ENCODE measurements at places on chromosomes 2 and 18.

DNA sequence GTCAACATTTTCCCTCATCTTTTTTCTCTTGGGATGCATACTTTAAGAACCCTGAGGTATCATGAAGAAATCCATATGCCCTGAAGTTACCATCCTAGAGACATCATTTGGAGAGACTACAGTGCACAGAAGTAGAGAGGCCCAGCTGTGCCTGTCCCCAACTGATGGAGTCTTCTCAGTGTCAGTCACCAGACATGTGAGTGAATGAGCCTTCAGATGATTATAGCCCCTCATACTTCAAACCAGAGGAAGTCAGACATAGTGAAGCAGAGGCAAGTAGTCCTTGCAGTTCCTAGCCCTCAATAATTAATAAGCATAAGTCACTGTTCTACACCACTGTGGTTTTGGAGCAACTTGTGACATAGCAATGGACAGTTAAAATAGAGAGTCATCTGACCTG, 194.4 kb upstream of the ITGA4 start:
- no peak for DNase-seq

DNA sequence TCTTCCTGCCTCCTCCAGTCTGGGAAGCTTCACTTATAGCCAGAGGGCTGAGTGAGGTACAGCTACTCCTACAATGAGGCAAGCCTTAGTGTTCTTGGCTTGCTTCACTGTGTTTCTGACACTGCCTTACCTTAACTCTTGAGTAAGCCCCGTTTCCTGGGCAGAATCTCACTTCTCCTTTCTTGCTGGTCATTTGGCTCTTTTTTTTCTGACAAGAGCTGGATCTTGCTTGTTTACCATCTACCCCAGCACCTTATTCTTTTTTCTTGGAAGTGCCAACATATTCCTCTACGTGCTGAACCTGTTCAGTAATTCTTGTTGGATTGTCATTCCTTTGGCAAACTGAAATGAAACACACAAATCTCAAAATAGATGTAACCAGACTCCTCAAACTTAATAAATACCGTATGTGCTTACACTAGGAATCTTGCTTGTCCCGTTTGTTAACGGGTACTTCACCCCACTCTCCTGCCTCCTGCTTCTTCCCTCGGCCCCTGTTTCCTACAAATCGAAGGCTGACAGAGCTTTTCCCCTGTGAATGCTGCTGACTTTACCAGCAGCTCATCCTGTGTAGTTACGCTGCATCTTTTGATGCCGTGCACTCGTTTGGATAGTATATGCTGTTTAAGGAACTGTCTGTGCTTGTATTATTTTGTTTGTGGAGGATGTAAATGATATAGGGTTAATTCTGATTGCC, 132.2 kb downstream of the FMNL2 start:
- DNase-seq = no peak

DNA sequence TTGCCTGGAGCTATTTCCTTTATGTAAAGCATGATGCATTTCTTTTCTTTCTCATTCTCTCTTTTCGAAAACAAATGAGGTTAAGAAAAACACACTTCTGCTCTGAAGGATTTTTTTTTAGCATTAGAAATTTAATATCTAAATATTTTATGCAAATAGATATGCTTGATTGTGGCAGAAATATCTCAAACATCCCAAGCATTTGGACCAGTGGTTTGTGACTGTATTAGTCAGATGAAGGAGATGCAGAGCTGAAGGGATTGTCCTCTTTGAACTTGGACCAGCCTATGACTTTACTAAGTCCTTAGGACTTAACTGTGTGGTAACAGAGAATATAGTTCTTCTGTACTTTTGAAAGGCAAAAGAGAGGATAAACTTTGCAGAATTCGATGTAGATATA, 335.9 kb upstream of the NT5C1B start:
- peak; percentile 84 for DNase-seq

GRCh38 chr2:74893332-74893731, 59.4 kb downstream of the HK2 start:
- DNase-seq = peak; percentile 35

GRCh38 chr2:235238537-235238936, 255.3 kb upstream of the AGAP1 start:
- peak; percentile 69 for DNase-seq

- no peak for DNase-seq
Observed at GRCh38 chr2:127389778-127390435, 2.1 kb upstream of the MAP3K2 start.

DNA sequence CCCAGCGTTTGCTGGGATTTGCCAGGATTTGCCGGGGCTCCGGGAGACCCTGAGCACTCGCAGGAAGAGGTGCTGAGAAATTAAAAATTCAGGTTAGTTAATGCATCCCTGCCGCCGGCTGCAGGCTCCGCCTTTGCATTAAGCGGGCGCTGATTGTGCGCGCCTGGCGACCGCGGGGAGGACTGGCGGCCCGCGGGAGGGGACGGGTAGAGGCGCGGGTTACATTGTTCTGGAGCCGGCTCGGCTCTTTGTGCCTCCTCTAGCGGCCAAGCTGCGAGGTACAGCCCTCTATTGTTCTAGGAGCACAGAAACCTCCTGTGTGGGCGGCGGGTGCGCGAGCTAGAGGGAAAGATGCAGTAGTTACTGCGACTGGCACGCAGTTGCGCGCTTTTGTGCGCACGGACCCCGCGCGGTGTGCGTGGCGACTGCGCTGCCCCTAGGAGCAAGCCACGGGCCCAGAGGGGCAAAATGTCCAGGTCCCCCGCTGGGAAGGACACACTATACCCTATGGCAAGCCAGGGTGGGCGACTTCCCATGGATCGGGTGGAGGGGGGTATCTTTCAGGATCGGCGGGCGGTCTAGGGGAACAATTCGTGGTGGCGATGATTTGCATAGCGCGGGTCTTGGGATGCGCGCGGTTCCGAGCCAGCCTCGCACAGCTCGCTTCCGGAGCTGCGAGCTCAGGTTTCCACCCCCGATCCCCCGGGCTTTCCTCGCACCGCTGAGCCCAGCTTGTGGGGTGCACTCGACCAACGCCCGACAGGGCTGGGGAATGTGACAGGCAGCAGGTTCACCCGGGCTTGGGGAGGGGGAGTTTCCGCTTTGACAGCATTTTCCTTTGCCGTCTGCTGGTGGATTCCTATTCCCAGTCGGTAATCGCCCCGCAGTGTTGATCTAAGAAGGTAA, 2.8 kb downstream of the ONECUT2 start:
- DNase-seq = peak; percentile 62

DNA sequence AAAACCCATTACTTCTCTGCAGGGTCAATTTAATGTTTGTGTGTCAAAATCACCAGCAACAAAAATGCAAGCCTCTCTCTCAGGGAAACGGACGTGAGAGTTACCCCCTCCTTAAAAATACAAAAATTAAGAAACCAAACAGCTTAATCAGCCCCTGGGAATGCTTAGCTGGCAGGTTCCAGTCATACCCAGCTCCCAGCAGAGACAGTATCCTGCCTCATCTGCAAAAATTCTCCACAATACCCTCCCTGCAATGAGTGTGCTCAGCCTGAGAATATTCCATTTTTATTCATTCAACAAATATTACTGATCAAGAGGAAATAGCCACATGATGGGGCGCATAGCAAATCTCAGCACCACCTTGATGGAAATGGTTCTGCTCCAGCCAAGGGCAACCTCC, 36.3 kb downstream of the ST8SIA5 start:
- DNase-seq = no peak

DNA sequence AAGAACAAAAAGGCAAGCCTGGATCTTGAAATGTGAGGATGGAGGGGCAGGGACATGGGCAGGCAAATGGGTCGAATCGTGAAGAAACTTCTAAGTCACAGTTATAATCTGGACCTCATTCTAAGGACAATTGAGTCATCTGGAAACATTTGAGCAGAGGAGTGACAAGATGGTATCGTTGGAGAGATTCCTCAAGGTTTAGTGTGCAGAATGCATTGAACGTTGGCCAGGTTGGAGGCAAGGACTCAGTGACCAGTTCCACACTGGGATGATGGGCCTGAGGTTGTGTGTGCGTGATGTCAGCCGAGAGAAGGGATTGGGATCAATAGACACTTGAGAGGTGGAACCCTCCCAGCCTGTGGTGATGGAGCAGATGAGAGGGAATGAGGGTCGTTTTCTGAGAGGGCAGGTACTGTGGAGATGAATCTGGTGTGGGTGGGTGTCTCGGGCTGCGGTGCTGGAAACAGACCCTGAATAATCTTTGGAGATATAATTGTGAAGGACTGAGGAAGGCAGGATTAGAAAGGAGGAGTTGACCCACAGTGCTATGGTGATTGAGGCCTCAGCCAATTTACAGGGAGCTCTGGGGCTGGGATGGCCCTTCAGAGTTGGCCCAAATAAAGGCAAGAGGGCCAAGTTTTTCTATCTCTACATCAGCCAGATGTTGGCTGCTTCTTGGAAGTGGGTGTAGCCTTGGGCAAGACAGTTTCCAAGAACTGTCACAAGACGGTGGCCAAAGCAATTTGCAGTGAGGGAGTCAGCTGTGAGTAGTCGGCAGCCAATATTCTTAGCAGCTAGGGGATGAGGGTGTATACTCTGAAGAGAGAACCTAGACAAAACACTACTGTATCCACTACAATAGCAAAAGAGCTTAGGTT, 5.8 kb upstream of the ZNF532 start:
- no peak for DNase-seq

- DNase-seq = no peak
Observed at GRCh38 chr2:229642371-229642770, 72.0 kb downstream of the DNER start.

DNA sequence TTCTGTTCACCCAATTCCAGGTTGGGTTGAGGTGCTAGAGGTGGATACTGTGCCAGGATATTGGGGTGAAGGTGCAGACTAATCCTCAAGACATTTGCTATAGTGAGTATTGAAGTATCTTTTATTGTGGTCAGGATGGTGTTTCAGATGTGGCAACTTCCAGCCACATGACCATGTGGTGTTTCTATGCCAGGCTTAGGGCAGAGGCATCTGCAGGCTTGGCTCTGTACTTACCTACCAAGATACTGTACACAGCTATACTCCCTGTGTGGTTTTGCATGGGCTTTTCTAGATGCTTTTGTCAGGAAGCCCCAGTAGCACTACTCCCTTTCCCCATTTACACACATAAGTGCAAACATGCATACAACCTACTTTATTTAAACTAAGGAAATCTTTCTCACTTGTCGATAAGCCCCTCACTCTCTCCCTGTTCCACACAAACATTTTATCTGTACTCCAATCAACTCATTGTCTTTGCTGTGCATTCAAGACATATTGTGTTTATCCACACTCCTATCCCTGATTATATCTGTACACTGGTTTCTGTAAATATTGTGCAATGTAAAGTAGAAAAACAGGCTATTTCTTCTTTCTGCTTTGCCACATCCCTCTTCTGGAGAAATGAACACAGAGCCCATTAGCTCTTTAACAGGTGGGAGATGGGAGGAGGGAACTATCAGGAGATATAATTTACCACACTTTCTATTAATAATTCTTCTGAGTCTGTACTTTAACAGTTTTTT, 12.3 kb downstream of the ARL6IP6 start:
- peak; percentile 27 for DNase-seq

GRCh38 chr18:55096263-55096951, 137.1 kb upstream of the CCDC68 start:
- peak; percentile 63 for DNase-seq

DNA sequence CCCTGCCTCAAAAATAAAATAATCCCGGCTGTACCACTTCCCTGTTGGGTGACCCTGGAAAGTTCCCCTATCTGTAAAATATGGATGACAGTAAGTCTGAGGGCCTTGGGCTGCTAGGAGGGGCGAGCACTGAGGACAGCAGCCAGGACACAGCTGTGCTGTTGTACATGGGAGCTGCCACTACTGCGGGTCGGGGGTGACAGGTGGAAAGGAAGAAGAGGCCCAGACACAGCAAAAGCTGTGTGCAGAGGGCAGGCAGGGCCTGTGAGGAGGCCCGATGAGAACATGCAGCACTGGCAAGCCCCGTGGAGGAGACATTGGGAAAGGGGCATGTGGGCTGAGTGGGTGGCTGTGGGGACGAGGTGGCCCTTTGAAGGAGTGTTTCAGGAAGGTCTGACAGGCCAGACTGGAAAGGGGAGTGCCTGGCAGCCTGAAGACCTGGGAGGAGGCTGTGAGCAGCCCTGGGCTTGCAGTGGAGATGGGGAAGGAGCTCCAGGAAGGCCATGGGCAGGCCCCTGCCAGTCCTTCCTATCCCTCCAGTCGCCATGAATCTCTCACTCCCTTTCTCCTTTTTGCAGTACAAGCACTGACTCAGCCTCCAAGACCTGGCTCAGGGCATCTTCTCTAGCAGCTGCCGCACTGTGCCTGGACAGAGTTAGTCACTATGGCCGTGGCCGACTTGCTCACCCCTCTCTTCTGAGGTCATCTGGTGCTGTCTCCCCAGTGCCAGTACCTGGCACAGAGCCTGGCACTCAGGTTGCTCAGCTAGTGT, 28.9 kb upstream of the SEMA4C start:
- DNase-seq = no peak

- no peak for DNase-seq
Observed at GRCh38 chr2:240632306-240632721, 7.0 kb downstream of the GPR35 start.

DNA sequence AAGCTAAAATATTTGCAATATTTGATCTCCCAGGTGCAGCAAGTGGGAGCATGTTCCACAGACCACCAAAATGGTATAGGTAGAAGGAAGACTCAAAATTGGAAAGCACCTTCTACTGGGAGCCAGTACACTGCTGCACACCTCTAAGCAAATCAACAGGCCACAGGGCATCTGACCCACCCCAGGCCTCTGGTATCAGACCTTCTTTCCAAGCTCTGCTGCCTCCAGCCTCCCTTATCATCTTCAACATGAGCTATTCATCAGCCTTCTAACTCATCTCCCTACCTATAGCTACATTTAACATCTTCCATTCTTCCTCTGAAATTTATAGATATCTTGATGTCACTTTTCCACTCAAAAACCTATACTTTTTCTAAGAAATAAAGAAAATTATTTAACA, 294.8 kb downstream of the ZEB2 start:
- no peak for DNase-seq

- DNase-seq = no peak
Observed at GRCh38 chr2:173876833-173877413, 88.2 kb downstream of the SP3 start.

DNA sequence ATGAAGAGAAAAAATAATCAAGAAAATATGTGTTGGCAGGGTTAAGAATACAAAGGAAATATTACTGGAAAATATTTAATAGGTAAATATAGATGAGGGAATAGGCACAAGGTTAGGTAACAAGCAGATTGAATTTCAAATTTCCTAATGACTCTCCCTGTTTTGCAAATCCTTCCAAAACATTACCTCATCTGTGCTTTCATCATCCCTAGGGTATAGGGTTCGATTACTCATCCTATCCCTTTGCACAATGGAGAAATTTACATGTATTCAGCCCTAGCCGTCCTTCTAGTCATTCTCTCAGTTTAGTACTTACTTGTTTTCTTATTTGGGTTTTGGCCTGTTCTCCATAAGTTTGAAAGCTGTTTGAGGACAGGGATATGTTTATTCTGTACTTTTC, 864.6 kb upstream of the FSHR start:
- no peak for DNase-seq

DNA sequence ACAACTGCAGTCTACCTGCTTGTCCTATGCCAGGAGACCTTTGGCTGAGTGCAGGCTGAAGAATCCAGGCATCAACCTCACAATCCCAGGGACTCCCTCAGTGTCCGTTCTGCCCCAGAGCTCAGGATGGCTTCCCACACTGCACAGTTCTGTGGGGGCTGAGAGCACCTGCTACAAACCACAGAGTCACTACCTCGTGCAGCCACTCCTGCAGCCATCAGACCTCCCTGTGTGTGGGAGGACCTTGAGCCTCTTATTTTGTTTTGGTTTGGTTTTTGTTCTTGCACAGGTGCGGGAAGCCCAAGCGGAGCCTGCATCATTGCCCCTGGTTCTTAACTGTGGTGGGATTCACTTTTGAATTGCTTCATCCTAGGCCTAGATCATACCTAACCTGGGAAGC, 31.0 kb downstream of the NAT8 start:
- DNase-seq = no peak

GRCh38 chr2:101795033-101795432, 97.5 kb downstream of the MAP4K4 start:
- no peak for DNase-seq
